ENCODE measurements at places on chromosomes 12 and 14.
A peak's percentile ranks its signal among the peaks of the same experiment; 100 is the strongest.

GRCh38 chr12:126430921-126431320 is 1365.7 kb downstream of the AACS start:
- no peak for ATAC-seq

DNA sequence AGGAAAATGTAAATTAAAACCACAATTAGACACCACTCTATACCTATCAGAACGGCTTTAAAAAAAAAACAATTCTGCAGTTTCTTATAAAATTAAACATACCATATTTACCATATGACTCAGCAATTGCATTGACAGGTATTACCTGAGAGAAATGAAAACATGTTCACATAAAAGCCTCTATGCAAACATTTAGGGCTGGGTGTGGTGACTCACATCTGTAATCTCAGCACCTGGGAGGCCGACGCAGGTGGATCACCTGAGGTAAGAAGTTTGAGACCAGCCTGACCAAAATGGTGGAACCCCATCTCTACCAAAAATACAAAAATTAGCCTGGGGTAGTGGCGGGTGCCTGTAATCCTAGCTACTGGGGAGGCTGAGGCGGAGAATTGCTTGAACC is 41.1 kb downstream of the SPTB start:
- no peak for ATAC-seq

DNA sequence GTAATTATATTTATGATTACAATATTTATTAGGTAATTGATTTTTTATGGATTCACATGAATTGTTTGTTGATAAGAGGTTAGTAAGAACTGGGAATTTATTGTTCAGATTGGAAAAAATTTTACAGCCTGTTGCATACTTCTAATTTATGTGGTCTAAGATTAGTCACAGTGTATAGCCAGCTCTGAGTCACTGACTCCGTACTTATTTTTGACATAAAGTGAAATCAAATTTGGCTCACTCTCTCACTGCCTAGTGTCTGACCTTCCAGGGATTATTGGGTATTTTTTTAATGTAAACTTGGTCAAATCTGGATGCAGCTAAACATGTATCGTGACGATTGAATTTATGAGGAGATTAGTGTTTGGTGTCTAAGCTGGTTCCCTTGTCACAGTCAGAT is 109.3 kb downstream of the PTPRQ start:
- ATAC-seq, result peak; percentile 91

DNA sequence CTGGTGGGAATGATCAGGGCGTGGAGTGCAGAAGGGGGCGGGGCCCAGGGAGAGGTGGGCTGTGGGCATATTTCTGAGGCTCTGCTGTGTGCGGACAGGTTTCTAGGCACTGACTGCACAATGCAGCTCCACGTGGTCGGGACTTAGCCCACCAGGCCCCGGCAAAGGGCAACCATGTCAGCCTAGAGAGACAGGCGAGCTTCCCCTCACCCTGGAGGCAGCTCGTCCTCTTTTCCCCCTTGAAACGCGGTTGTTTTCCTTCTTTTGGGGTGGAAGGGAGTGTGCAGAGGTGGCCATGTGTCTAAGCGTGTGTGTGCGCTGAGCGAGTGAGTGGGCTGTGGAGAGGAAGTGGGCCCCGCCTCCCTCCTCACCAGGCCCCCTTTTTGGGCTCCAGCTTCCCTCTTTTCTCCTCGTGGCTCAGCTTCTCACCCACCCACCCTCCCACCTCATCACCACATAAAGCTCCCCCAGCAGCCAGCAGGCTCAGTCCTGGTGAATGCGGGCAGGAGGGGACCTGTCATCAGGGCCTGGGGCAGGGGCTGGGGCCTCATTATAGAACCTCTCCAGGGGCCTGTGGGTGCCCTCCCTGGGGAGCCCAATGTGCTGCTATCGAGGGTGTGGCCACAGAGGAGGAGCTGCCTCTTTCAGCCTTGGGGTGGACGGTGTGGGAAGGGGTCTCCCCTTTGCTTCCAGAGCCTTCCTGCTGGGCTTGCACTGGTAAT is 22.0 kb downstream of the LRTM2 start:
- ATAC-seq, result no peak

DNA sequence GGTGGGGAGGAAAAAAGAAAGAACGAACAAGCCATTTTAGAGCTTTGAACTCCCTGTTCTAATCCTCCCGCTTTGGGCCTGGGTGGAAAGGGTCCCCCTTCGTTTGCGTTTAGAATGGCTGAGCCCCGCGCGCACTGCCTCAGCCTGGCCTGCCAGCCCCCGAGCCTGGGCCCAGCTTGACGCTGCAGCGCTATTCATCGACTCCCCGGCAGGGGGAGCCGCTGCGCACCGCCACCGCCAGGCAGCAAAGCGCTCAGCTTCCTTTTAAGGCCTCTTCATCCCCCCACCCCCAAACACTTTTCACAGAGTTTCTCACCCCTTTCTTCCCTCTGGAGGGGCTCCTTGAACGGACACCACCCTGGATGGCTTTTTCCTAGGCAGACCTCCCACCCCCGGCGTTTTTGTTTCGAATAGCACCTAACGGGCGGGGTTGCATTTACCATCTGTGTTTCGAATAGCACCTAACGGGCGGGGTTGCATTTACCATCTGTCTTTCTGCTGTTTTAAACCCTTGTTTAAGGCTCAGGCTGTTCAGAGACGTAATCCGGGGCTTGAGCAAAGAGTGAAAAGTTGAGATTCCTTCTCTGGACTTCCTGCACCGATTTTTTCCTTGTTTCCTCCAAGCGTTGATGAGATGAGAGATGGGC is 56.4 kb upstream of the PIWIL1 start:
- no peak for ATAC-seq

- no peak for ATAC-seq
Observed at GRCh38 chr14:38469156-38469555, 213.3 kb upstream of the CLEC14A start.

DNA sequence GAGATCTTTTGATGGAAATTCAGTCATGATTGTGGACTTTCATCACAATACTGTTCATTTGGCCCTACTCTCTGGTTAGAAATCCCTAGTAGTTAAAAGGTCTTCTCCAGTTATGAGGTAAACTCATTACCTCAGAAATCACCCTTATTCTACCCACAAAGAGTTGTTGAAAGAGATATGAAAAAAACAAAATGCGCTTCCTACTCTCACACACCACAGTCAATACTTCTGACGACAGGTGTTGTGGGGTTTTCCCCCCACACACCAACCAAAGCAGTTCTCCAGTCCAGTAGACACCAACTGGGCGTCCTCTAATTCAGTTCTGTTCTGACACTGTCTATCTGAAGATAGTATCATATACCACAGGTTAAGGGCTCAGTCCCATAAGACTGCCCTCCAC is 54.9 kb downstream of the TRMT5 start:
- ATAC-seq, result no peak

- no peak for ATAC-seq
Observed at GRCh38 chr12:29627221-29627620, 129.7 kb upstream of the OVCH1 start.

- no peak for ATAC-seq
Observed at GRCh38 chr12:130956009-130956408, 2.3 kb downstream of the ADGRD1 start.

GRCh38 chr14:77212943-77213678 is 31.5 kb downstream of the TMEM63C start:
- peak; percentile 89 for ATAC-seq

- ATAC-seq, result no peak
Observed at GRCh38 chr12:52044292-52044983, 6.8 kb upstream of the NR4A1 start.

DNA sequence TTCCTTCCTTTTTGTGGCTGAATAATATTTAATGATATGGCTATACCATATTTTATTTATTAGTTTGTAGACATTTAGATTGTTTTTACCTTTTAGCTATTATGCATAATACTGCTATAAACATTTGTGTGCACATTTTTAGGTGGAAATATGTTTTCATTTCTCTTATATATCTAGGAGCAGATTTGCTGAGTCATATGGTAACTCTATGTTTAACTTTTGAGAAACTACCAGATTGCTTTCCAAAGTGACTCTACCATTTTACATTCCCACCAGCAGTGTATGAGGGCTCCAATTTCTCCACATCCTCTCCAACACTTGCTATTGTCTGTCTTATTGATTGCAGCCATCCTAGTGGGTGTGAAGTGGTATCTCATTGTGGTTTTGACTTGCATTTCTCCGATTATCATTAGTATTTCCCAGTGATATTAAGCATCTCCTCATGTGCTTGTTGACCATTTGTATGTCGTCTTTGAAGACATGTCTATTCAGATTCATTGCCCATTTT is 160.2 kb downstream of the KICS2 start:
- no peak for ATAC-seq

GRCh38 chr14:65250162-65250495 is 147.8 kb upstream of the MAX start:
- ATAC-seq, result no peak

GRCh38 chr14:25095736-25096437 is 45.9 kb upstream of the STXBP6 start:
- no peak for ATAC-seq

- ATAC-seq, result no peak
Observed at GRCh38 chr14:105818712-105819005, 292.3 kb downstream of the TMEM121 start.

- peak; percentile 92 for ATAC-seq
Observed at GRCh38 chr14:56422703-56423213, 156.8 kb upstream of the TMEM260 start.

DNA sequence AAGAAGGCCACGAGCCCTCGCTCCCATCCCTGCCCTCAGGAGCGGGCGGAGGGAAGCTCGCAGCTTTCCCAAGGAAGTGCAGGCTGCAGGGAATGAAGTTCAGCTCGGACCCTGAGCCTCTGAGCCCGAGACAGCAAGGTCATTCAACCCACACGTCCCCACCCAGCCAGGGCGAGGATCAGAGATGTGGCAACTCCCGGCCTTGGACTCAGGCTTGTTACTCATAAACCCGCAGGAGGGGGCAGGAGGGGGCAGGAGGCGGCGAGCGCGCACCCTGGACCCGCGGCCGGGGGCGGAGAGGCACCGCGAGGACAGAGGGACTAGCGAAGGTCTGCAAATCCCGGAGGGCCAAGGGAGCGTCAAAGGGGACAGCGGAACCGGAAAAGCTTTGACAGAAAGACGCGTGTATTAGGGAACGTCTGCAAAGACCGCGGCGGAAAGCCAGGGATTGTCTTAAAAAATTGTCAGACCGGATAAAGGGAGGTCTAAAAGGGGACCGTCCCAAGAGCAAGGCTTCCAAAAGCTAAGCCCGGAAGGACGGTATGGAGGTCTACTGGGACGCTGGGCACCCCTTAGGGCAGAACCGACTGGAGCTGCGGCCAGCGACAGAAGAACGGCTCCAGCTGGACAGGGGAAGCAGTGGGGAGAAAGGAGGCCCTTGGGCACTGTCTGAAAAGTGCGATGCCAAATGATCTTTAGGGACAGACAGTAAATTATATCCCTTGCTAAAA is 611 bp upstream of the DCAF11 start:
- ATAC-seq, result peak; percentile 66

- no peak for ATAC-seq
Observed at GRCh38 chr12:117149431-117149830, 40.8 kb downstream of the FBXO21 start.

DNA sequence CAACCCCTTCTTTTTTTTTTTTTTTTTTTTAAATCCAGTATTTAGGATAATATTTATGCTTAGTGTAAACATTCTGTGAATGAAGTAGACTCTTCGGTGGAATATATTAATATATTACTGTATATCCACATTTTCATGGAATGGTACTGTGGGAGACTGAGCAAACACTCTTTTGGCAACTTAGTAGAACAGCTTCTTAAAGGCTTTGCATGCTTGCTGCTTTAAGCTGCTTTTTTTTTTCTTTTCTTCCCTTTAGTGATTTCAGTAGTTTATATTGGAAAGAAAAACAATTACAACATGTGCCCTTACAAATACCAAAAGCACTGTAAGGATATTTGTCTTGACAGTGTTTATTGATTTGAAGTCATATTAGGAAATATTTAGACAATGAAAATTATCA is 78.9 kb downstream of the AEBP2 start:
- no peak for ATAC-seq

GRCh38 chr14:68111097-68111852 is 291.7 kb downstream of the RAD51B start:
- peak; percentile 69 for ATAC-seq

DNA sequence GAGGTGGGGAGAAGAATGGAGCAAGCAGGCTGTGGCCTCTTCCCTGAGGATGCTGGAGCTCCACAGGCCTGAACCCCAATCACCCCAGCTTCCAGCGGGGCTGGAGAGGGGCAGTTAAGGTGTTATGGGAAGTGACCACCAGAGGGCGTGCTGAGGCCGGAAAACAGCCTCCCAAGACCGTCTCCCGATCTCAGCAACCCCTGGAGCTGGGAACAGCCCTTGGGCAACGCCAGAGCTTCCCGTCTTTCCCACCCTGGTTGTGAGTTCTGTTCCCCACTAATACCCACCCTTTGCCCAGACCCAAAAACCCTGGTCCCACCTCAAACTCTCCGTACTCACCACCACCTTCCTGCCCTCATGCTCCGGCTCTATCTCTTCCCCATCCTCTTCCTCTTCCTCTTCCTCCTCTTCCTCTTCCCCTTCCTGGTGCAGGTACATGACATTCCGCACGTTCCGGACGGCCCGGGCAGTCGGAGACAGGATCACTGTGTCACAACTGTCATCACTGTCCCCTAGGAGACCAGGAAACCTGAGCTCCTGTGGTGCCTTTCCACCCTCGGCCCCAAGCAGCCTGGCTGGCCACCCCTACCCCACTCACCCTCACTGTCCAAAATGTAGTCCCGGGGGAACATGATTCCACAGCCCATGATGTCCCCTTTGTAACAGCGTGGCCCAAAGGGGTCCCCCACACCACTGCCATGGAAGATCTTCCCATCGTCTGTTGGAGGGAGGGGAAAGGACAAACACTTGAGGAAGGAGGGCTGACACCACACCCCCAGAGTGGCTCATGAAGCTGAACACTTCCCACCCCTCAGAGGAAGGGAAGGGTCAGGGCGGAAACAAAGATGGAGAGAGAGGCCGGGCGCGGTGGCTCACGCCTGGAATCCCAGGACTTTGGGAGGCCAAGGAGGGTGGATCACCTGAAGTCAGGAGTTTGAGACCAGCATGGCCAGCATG is 12.9 kb downstream of the SPRYD3 start:
- peak; percentile 82 for ATAC-seq

GRCh38 chr12:82937151-82937550 is 250.4 kb downstream of the TMTC2 start:
- no peak for ATAC-seq

GRCh38 chr14:92417759-92418158 is 94.8 kb downstream of the SLC24A4 start:
- ATAC-seq, result no peak

DNA sequence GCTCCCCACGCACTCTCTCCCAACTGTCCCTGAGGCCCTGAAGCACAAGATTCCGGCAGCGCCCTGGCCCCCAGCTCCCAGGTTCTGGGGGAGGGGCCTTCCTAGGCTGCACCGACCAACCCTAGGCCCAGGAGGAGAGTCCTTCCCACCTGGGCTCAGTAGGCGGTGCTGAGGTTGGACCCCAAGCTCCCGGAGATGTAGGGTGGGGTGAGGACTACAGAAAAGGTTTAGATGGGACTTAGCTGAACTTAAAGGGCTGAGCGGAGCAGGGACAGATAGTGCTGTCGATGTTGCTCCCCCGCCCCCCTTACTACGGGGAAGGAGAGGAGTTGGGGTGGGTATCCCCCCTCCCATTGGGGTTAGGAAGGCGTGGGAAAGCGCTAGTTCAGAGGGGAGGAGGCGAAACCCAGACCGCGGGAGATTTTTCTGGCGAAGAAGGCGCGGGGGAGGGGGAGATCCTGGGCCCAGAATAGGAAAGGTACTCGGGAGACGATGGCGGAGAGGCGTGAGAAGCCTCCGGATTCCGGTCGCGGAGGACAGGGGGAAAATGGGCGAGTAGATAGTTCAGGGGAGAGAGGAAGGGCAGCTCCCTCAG is 4.2 kb upstream of the BAZ2A start:
- no peak for ATAC-seq

- no peak for ATAC-seq
Observed at GRCh38 chr12:51884676-51885229, 3.1 kb upstream of the ANKRD33 start.

- ATAC-seq, result no peak
Observed at GRCh38 chr12:13851828-13852227, 129.6 kb downstream of the GRIN2B start.

All from SK-N-SH treated with all-trans-retinoic acid at 6 μM for 48 hours (cell line).